Hematopoietic multipotent progenitor cell (in vitro differentiated cells): ENCODE measurements at places on chromosomes 4 and X. TPM values are rescaled to one million over a fixed set of nuclear protein-coding genes. Genes with fewer than 3 reads are reported as not detected.

The IQSEC2 gene
- 5.1 TPM for total RNA-seq

The FRYL gene
- 47.1 TPM for total RNA-seq

- DNase-seq: peak; percentile 81
Measured at GRCh38 chr4:38759113-38759789, 23.5 kb downstream of the TLR10 start.

DNA sequence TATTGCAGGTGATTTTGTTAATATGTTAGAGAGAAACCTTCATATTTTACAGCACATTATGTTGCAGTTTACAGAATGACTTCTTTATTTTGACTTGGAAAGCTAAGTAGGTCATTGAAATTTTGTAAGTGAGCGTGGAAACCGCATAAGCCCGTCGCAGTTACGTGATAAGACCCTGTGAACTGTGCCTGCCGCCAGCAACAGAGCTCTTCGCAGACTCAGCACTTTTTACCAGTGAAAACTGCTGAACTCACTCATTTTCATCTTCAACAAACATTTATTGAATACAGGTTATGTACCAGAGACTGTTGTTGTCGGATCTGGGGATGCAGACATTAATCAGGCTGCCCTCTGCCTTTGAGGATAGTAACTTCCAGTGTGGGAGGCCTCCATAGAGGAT lies 355.7 kb downstream of the HS3ST1 start:
- DNase-seq: no peak

The CXXC4 gene
- not detected for total RNA-seq

GRCh38 chr4:177290780-177291179 lies 18.9 kb upstream of the NEIL3 start:
- no peak for DNase-seq
